Esophagus squamous epithelium (tissue), 5 donors: ENCODE measurements at places on chromosomes 2 and 18.

DNA sequence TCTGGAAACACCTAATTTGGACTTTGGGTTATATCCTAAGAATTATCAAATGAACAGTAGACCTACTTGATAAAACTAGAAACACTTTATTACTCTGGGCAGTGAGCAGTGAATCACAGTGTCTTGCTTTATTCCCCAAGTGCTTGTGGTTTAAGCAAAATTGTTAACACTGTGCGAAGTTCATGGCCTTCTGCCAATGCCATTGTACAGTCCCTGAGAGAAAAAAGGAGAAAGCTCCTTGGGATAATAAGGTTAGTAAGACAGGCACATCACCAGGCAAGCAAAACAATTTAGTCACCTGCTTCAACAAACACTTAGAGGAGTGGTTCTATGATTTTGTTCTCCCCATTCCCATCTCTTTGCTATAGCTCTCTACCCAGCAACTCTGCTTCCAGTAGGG is 39.8 kb downstream of the ADCYAP1 start:
- no peak for DNase-seq

DNA sequence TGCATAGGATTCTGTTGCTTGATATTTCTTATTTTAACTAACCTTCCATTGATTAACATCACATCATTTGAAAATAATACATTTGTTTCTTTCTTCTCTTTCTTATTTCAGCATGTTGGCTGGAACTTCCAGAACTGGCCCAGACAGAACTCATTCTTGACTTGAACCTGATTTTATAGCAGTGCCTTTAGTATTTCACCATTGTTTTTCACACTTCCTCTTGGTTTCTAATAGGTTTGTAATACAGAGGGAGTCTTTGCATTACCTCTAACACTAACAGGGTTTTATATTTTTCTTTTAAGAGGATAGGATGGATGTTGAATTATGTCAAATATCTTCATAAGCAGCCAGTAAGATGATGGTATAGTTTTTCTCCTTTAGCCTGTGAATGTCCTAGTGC is 39.2 kb downstream of the SEMA4F start:
- DNase-seq, result no peak

- DNase-seq, result no peak
Observed at GRCh38 chr18:65567372-65567771, 183.4 kb upstream of the CDH7 start.

GRCh38 chr2:171365232-171365631 is 68.6 kb downstream of the METTL8 start:
- no peak for DNase-seq

DNA sequence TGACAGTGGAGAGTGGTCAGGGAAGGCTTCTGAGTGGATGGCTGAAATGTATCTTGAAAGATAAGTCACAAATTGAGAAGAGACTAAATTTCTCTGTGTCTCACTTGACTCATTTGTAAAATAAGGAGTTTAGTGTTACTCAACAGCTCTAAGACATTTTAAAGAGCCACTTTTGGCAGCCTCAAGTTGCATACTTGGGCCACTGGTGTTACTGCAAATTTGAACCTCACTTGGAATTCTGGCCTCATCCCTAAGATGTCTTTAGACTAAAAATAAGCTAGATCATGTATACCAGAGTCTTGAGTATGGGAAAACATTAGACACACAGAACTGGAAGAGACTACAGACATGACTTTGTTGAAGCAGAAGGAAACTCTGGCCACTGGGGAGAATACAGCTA is 4.5 kb upstream of the MTLN start:
- no peak for DNase-seq

- DNase-seq, result no peak
Observed at GRCh38 chr2:42086500-42086953, 38.7 kb downstream of the PKDCC start.

GRCh38 chr2:13950761-13951160 is 681.8 kb upstream of the LRATD1 start:
- no peak for DNase-seq

DNA sequence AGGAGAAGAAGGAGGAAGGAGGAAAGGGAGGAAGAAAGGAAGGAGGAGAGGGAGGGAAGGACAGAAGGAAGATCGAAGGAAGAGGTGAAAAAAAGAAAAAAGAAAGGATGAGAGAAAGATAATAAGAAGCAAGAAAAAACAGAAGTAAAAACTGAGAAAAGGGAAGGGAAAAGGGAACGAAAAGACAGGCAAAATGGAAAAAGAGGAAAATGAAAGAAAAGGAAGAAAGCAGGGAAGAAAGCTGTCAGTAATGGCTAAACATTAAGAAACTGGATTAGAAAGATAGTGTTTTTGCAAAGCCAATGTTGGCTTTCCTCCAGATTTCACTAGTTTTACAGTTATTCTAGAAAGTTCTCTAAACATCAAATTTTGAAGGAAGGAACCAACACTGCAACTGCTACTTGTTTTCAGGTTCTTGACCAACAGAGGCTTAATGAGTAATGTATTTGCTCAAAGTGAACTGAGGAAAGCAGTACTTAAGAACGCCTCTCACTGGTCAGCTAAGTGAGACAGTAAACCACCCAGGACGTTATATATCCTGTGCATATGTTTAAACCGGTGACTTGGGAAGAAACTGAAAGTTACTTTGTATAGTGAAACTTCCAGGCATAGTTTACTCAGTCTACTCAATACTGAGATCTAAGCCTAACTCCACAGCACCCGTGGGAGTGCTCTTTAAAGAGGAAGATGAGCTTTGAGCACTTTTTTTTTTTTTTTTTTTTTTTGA is 286.2 kb upstream of the TRIB2 start:
- no peak for DNase-seq

- DNase-seq, result no peak
Observed at GRCh38 chr2:165645930-165646831, 147.9 kb downstream of the GALNT3 start.

DNA sequence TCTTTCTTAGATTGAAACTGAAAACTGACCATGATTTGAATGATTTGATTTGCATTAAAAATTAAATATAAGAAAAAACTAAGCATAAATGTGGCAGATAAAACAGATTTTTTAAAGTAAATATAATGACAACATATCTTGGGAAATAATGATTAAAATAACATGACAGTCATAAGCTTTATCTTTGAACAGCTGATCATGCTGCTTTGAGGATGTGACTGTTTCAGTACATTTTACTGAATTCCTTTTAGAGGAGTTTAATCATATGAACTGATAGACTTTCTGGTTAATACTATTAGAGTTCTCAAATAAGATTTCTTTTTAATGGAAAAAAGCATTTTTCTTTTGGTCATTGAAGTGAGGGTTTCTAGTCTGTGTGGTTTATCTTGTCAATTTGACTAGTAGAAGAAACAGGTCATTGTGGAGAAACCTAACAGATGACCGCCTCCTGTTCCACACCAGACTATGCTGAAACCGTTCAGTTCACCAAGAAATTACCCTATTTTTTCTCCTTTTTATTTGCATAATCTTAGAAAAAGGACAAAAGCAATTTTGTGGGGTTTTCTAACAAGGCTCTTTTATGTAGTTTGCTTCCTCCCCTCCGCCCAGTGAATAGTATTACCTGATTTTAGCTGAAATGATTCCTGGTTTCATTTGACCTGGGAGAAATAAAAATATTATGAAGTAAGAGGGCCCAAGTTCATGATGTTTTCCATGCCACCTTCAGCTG is 262.1 kb downstream of the PTGR3 start:
- DNase-seq, result no peak

GRCh38 chr18:22591222-22591621 is 173.5 kb upstream of the CTAGE1 start:
- DNase-seq, result no peak
